ENCODE measurements at places on chromosomes 16 and 17. TPM values are rescaled to one million over a fixed set of nuclear protein-coding genes. Genes with fewer than 3 reads are reported as not detected.

DNA sequence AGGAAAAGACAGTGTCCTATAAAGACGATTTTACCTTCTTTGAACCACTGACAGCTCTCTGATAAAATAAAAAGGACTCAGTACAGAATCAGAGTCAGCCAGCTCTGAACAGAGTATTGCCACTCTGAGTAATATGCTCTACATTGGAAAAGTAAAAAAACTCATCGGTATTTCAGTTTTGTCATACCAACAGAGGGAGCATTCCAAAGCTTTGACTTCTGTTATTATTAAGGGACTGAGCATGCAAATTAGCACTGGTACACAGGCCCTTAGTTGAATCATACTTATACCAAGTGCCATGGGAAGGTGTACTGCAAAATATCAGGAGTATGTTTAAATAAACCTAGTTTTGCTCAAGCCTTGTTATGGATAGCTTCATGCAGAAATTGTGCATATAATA is 509.0 kb upstream of the KIF2B start:
- no peak overlapping the region for H3K27ac ChIP-seq
- H3K36me3 ChIP-seq: no peaks in the 10 kb centered on the region
- no peaks in the 10 kb centered on the region for H3K27me3 ChIP-seq
- H3K4me1 ChIP-seq: no peaks in the 10 kb centered on the region

GRCh38 chr16:31301708-31302400 is 42.1 kb downstream of the ITGAM start:
- H3K27ac ChIP-seq: no peak overlapping the region
- H3K36me3 ChIP-seq: no peaks in the 10 kb centered on the region
- H3K4me3 ChIP-seq: no peak overlapping the region
- no peaks in the 10 kb centered on the region for H3K4me1 ChIP-seq
- no peaks in the 10 kb centered on the region for H3K27me3 ChIP-seq

The BAIAP3 gene
- total RNA-seq: 0.45 TPM

DNA sequence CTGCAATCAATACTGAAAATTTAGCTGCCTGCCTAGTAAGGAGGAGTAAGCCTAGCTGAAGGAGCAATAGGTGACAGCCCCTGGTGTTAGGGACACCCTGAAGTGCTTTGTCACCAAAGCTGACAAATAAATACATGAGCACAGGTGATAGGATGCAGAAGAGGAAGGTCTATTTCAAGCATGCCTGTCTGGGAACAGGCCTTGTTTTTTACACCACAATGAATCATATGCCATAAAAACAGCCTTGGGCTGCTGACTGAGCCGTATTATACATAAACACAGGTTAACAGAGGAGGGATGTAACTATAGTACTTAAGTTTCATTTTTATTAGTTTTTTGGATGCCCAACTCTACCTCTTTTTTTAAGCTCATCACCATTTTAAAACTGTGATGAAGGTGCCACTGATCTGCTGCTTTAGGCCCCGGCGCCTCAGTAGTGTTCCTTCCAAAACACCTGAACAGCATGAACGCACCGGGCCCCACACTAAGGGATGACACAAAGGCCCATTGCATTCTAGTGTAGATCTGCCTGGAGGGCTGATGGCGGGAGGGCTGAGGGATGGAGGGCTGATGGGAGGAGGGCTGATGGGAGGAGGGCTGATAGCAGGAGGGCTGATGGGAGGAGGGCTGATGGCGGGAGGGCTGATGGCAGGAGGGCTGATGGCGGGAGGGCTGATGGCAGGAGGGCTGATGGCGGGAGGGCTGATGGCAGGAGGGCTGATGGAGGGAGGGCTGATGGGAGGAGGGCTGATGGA is 150.3 kb downstream of the AATF start:
- H3K4me3 ChIP-seq: no peak overlapping the region
- no peak for DNase-seq
- H3K36me3 ChIP-seq: peaks cover 19% of the 10 kb centered on the region
- no peak overlapping the region for H3K27ac ChIP-seq
- no peaks in the 10 kb centered on the region for H3K4me1 ChIP-seq

DNA sequence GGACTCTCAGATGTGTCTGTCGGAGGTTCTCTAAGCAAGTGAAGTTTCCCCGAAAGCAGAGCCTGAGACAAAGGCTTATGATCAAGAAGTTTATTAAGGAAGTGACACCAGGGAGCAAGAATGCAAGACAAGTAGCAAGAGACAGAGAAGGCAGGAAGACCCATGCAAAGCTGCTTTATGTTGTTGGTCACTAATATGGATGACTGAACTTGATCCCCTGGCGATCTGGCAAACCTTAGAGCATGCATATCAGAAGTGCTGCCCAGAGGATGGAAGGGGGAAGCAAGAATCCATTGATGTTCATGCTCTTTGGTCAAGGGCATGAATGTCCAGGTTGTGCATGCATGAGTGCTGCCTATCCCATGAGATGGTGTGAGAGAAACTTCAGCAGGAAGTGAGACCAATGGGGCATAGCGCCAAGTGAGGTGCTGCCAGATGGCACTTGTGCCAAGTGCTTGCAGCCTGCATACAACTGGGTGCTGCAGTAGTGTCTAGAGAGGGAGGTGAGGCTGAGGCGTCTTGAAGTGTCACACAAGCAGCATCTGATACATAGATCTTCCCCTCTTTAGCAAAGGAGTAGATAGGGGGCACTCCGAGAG is 176.5 kb downstream of the SALL1 start:
- H3K4me3 ChIP-seq: no peak overlapping the region
- H3K27me3 ChIP-seq: no peaks in the 10 kb centered on the region
- H3K36me3 ChIP-seq: no peaks in the 10 kb centered on the region
- no peaks in the 10 kb centered on the region for H3K4me1 ChIP-seq

GRCh38 chr16:11384956-11385586 is 39.8 kb downstream of the RMI2 start:
- no peaks in the 10 kb centered on the region for H3K27me3 ChIP-seq
- H3K4me1 ChIP-seq: peaks cover 6% of the 10 kb centered on the region
- H3K4me3 ChIP-seq: no peak overlapping the region
- no peaks in the 10 kb centered on the region for H3K36me3 ChIP-seq

The MT1H gene
- total RNA-seq: 62.8 TPM

The THOC6 gene
- total RNA-seq: 16.5 TPM

The NUDT16L1 gene
- 61.1 TPM for total RNA-seq
